ENCODE measurements at places on chromosomes 2 and 18.

- DNase-seq: no peak
Measured at GRCh38 chr2:190840569-190841172, 40.0 kb upstream of the GLS start.

DNA sequence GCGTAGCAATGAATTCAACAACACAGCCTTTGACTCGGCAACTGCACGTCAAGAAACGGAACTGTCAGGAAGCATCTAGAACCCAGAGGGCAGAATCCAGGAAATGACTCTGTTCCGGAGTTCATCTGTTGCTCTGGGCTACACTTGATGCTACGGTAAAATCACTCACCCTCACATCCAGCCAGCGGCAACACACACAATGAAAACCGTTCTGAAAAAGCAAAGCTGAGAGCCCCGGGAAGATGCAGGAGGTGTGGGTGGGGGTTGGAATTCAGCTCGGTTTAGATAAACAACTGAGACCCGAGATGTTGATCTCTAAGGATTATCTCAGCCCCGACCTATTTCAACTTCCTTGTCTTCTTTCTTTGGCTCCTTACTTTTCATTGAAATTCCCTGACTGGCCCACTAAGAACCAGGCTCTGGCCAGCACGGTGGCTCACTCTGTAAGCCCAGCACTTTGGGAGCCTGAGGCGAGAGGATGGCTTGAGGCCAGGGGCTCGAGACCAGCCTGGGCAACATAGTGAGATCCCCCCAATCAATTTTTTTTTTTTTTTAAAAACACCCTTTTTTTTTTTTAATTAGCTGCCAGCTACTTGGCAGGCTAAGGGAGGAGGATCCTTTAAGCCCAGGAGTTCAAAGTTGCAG, 13.3 kb upstream of the RAB17 start:
- peak; percentile 55 for DNase-seq

DNA sequence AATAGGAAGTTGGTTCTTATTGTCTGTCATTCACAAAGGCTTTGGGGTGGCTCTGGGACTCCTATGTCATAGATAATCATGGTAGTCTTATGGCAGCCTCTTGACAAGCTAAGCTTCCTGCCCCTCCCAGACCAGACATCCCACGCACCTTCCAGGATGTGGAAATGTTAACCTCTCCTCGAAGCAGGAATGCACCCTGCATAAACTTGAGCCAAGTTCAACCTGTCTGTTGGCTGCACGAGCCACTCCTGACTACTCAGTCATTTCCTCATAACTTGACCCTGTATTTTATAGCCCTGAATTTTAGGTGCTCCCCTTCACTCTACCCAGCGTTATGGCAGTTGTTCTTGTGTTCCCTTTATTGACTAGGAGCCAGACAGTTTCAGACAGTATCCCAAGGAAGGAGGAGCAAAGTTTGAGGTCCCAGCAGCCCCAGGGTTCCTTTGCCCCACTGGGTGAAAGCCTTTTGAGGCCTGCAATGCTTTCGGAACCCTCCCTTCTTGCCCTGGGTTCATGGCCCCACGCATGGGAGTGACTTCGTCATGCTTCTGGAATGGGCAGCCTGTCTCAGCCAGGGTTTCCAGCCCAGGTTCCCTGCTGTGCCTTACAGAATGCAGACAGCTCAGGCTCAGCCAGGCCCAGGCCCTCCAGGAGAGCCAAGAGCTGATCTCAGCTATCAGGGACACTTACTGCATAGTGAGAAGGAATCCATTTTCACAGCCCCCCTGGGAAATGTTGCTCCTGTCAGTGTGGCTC, 15.6 kb upstream of the INO80C start:
- peak; percentile 38 for DNase-seq

DNA sequence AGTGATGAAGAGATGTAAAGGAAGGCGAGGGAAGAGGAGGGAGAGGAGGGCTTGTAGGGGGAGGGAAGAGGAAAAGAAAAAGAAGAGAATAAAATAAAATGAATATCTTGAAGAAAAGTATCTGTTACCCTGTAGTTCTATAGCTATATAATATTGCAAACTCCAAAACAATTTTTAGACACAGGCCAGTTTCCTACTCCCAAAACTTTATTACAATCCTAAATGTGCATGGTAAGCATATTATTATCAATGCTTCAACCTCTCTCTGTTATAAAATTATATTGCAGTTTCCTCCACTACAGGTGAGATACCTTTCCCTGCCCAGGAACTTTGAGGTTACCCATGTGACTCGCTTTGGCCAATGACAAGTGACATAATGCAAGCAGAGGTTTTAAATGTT, 1351.6 kb upstream of the NRXN1 start:
- DNase-seq: no peak

DNA sequence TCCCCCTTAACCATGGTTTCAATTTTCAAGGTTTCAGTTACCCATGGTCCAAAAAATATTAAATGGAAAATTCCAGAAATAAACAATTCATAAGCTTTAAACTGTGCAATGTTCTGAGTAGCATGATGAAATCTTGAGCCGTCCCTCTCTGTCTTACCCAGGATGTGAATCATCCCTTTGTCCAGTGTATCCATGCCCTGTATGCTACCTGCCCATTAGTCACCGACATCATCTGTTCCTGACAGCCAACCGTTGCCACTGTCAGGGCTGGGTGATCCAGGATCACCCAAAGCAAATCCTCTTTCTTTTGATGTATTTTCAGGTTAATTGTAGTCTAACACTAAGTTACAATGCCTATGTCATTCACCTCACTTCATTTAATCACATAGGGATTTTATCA, 15.7 kb upstream of the OLA1 start:
- no peak for DNase-seq

DNA sequence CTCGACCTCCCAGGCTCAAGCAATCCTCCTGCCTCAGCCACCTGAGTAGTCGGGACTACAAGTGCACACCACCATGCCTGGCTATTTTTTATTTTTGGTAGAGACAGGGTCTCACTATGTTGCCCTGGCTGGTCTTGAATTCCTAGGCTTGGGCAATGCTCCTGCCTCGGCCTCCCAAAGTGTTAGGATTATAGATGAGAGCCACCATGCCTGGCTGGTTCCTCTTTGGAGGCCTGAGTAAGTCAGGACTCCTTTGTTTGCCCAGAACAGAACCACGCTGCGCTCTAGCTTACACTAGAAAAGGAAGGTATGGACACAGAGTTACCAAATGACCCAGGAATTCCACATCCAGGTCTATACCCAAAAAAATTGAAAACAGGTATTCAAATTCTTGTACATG, 135.9 kb upstream of the SLC1A4 start:
- DNase-seq: no peak

GRCh38 chr2:107411267-107411666, 415.4 kb upstream of the RGPD4 start:
- no peak for DNase-seq

GRCh38 chr18:59501920-59502273, 142.8 kb upstream of the LMAN1 start:
- DNase-seq: no peak

DNA sequence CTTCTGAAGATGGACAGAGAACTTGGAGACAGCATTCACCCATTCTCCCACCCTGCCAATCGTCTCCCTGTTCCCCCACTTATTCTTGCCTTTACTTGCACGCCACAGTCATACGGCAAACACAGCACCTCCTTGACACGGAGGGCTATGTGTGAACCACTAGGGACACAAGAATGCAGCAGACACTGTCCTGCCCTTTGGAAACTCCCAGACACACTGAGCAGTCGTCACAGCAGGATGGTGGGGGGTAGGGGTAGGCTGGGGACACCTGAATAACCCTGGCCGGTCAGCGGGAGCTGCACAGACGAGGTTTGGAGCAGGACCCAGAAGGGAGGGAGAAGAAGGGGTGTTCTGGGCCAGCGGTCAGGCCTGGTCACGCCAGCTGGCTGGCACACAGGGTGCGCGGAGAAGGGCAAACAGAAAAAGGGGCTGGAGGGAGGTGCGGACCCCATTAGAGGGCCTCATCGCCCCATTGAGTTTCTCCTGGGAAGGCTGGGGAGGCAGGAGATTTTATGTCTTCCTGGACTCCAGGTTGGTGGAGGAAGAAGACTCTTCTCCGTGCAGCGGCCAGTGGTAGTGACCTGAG, 40.0 kb upstream of the FOSL2 start:
- DNase-seq: no peak

DNA sequence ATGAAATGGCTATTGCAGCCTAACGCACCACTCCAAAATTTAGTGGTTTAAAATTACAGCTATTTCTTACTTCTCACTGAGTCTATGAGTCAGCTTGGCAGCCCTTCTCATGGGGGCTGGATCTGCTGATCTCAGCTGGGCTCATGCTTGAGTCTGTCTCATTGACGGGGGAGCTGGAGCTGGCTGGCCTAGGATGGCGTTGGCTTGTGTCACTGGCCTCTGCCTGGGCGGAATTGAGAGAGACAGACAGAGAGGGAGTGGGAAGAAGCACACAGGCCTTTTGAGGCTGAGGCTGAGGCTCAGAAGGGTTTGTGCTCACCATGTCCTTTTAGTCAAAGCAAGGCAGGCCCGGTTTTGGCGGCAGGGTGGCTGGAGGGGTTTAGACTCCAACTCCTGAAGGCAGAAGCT, 412.1 kb upstream of the MYT1L start:
- peak; percentile 87 for DNase-seq

DNA sequence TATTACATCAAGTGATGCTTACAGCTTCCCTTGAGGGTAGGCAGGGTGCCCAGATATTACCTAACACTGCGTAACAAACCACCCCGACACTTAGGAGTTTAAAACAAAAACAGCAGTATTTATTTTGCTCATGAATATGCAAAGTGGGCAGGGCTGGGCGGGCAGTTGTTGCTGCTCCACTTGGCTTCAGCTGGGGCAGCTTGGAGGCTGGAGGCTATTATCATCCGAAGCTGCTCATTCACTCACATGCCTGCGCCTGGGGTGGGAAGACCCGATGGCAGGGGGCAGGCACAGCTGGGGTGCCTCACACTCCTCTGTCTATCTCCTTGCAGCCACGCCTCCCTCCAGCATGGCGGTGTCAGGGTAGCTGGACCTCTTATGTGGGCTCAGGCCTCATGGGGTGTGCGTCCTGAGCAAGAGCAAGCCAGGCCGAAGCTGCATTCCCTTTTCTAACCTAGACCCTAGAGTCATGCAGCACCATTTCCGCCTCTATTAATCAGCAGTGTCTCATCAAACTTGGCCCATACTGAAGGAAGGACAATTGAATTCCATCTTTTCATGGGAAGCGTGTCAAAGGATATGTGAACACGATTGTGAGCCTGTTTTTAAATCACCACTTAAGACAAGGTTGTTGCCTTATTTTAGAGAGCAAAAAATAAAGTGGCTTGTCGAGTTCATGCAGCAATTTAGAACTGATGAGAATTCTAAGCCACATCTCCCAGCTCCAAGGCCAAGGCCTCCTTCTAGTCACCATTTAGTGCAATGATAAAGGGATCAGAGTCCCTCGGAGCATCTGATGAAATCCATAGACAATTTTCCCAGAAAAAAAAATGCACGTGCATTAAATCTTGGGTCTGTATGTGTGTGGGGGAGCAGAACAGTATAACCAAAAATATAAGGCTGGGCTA, 54.9 kb downstream of the SDC1 start:
- DNase-seq: no peak

DNA sequence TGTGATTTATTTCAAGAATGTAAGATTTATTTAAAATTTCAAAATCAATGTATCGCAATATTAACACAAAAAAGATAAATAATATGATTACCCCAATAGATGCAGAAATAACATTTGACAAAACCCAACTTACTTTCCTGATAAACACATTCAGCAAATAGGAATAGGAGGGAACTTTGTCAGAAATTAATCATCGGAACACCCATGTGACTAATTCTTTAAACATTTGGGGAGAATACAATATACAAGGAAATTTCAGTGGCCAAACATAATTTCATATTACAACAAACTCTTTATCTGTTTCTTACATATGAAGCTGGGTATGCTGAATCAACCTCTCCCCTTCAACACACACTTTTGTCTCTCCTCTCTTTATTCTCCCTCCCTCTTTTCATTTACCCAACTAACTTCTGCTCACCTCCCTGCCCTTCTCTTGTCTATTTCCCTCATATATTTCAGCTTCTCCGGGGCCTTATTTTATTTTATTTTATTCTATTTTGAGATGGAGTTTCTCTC, 309.6 kb upstream of the CNTNAP5 start:
- DNase-seq: no peak

DNA sequence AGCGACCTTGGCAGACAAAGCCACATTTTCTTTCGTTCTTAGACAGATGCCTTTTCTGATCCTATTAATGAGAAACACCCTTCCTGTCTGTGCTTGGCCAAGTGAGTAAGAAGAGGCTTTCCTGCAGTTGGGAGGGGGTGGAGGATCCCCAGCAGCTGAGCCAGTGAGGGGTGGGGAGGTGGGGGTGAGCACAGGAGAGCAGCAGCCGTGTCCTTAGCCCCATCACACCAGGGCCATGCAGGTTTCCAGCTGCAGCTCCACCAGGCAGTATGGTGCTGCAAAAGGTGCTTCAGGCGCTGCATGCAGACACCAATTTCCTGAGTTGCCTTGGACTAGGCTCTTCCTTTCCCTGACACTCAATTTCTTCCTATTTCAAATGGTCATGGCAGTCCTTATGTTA, 123.3 kb upstream of the SIX2 start:
- no peak for DNase-seq

DNA sequence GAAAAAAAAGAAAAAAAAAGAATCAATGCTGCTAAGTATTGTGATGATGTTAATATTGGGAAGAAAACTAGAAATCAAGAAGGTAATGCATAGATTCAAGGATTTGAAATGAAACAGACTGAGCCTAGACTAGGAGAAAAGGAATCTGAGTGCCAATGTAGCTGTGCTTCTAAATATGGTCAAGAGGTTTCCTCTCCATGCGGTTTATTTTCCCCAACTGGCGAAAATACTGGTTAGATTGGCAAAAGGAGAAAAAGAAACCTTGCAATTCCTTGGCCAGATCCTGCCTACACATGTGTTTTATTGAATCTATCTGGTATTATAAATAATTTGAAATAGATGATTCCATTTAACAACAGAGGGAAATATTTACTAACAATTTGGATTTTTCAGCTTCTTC, 5.7 kb downstream of the SCN3A start:
- DNase-seq: no peak

DNA sequence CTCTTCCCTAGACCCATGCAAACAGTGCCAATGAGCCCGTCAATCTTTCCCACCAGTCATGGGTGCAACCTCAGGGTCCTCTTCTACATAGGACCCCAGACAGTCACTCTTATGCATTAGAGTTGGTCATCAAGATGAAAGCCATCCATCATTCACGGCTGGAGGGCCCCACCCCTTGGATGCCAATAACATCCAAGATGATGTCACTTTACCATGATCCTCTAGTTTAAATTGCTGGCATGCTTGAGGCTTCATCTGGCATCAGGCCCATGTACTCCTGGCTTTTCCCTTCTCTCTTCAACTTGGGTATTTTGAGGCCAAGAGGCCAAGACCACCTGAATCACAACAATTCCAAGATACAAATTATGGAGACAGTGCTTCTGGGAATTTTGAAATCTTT, 91.1 kb upstream of the MAPK4 start:
- no peak for DNase-seq

DNA sequence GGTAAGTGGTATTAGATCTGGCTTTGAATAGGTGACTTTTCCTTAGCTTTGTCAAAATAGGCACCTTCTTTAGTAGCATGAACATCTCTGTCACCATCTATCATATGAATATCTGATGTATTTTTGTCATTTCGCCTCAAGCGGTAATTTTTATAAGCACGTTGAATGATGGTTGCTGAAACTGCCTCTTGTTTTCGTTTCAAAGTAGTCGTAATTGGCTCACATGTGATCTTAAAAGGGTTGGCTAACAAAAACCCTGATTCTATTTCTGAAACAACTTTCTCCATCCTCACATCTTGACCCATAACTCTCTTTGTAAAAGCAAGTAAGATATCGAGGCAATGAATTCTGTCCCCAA, 29.8 kb upstream of the SCN9A start:
- no peak for DNase-seq

Measured in Ammon's horn (tissue), 1 donor.